Fibroblast of villous mesenchyme (primary cell): ENCODE measurements at places on chromosomes 1 and 21.
A peak's percentile ranks its signal among the peaks of the same experiment; 100 is the strongest.

DNA sequence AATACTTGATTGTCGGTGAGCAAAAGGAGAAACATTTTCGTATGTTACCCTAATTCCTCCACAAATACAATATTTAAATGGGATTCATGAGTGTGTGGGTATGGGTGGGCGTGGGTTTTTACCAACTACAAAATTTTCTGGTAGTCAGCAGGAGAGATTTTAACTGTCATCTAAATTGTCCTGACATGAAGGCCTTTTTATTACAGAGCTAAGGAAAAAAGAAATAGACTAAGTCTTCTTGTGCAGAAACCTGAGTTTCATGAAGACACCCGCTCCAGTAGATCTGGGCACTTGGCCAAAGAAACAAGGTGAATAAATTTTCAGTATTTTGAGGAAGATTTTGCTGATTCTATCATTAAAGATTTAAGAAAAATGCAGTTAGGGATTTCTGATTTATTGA, 752 bp downstream of the RGS18 start:
- DNase-seq: no peak

DNA sequence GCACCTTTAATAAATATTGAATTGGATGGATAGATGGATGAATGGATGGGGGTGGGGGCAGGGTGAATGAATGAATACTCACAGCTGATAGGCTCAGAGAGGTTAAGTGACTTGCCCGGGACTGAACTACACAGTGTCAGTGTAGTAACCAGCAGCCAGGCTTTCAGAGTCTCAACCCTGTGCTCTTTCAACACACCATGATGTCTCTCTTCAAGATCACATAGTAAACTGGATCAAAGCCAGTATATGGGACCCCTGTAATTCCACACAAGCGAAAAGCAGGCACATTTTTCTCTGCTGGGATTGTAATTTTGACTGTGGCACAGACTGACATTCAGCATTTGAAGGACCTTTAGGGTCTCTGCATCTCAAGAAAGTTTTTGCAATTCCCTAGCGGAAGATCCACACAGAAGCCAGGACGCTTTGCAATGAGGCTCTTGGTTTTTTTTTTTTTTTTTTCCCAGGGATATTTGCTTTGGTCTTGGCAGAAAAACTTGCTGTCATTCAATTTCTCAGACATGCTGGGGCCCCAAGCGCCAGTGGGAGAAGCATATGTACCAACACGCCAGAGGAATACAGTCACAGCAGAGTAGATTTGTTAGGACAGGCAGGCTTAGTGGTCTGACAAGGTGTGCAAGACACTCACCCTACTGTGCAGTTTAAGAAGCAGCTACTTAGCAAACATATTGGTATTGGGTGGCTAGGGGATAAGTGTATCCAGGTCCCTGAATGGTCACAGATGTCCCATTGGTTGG, 213.1 kb upstream of the CAMK1G start:
- DNase-seq: no peak

DNA sequence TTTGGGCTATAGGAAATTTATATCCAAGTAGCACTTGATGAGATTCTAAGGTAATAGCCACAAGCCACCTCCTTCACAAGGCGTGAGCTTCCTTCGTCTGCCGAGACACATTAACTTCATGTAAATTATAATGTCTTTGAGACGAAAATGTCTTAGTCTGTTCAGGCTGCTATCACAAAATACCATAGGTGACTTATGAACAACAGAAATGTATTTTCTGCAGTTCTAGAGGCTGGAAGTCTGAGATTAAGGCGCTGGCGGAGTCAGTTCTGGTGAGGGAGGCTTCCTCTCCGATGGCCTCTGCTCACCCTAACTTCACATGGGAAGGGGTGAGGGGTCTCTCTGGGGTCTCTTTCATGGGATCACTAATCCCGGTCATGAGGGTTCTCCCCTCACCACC, 133.0 kb downstream of the ETS2 start:
- no peak for DNase-seq

GRCh38 chr1:165999826-166000225, 167.0 kb downstream of the FAM78B start:
- no peak for DNase-seq

- DNase-seq: no peak
Observed at GRCh38 chr1:213481395-213481794, 430.4 kb downstream of the RPS6KC1 start.

GRCh38 chr1:226953175-226953800, 13.2 kb downstream of the COQ8A start:
- peak; percentile 29 for DNase-seq
